ENCODE measurements at places on chromosomes 12 and 14.

- DNase-seq = no peak
Measured at GRCh38 chr12:65699251-65699650, 125.0 kb upstream of the HMGA2 start.

DNA sequence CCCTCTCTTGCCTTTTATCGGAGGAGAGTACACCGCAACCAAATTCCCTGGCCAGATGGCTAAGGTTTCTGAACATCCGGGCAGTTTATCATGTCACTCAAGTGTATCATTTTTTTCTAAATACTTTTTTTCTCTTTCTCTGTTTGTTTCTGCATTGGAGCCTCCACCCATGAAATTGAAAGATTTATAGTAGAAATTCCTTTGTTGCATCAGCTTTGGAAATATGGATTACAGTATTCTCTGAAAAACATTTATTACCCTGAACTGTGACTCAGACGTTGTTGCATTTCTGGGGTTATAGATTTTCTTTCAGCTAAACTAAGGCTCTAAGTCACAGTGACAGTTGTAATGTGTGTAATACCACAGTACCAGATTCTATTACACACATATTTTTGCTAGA is 187.0 kb downstream of the SPTSSA start:
- peak; percentile 3 for DNase-seq

DNA sequence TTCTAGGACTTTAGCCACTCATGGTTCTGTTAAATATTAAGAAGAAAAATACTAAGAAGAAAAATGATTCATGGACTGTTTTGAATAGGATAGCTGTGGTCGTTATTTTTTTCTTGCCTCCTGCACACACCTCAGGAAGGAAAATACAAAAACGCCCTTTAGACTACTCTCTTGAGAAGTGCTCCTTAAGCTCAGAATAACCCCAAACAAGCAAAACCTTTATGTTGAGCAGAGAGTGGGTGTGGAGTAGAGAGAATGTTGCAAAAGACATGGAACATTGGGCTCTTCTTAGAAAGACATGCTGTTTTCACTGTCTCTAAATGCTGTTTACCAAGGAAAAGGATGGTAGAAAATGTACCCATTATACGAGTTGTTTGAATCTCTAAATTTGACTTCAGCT is 140.3 kb downstream of the LMNTD1 start:
- DNase-seq = no peak

DNA sequence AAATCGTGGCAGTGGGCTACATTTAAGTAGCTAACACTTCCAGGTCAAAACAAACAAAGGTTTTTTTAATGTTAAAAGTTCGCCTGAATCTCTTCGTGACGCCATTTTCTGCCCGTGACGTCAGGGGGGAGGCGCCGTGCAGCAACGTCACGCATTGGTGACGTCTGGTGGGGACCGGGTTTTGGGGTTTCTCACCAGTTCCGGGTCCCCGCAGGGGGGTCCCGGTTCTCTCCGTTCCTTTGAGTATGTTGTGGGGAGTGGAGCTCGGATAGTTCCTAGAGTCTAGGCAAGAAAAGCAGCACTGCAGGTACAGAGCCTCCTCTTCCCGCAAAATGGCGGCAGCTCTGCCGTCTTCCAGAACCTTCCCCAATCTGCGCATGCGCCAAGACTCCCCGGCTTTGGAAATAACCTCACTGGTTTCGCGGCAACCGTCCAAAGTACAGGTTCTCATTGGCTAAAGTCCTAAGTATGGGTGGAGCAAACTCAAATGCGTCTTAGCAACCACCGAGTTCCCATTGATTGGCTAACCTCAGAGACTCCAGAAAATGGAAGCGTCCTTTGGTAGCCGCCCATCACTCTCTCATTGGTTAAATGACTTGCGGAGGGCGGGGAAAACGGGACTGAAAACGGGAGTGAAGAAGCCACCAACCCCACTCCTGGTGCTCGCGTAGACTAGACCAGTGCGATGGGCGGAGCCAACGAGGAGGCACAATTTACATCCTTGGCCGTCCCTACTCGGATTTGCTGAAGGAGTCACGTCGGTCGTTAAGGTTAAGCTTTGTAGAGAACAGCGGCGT is at the start of gene RBM23:
Gene RBM23, minus strand, starts transcription at position 346 of the 797 bp plus-strand sequence.
- peak; percentile 100 for DNase-seq

GRCh38 chr12:132018193-132018916 is 68.6 kb downstream of the EP400 start:
- DNase-seq = no peak

- no peak for DNase-seq
Measured at GRCh38 chr12:3628629-3629028, 124.3 kb downstream of the CRACR2A start.

All from LoVo (cell line).